ENCODE measurements at places on chromosomes 5 and 9. TPM values are rescaled to one million over a fixed set of nuclear protein-coding genes. Genes with fewer than 3 reads are reported as not detected.

DNA sequence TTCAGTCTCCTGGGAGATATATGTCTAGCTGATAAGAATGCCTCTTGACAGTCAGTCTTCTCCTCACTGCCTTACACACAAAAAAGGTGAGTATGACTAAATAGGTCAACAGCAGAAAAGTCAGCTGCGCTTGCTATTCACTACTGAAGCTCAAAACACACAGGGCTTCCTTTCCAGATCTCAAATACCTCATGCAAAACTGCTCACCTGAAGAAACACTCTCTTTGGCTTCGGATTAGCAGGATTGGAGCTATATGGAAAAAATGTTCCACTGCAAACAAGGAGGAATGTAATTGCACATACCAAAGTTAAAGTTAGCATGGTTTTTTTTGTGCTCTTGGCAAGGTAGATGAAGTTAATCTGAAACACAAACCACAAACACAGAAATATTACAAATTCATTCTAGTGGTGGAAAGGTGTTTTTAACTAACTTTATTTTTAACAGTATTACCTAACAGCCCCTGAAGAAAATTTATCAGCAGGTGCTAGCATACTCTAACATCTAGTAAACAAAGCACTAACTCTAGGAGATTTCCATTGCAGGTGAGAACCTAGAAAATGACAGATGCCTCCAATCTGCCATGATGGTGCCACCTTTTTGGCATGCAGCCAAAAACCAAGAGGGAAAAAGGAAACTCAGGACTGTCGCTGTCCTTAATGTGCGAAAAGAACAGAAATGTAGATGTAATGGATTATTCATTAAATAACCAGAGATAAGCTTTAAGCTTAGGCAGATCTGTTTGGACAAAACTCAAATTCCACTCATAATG lies 31.8 kb downstream of the ERMP1 start:
- no peaks in the 10 kb centered on the region for H3K4me1 ChIP-seq
- DNase-seq, result no peak
- H3K27ac ChIP-seq, result no peak overlapping the region
- H3K36me3 ChIP-seq, result no peaks in the 10 kb centered on the region

DNA sequence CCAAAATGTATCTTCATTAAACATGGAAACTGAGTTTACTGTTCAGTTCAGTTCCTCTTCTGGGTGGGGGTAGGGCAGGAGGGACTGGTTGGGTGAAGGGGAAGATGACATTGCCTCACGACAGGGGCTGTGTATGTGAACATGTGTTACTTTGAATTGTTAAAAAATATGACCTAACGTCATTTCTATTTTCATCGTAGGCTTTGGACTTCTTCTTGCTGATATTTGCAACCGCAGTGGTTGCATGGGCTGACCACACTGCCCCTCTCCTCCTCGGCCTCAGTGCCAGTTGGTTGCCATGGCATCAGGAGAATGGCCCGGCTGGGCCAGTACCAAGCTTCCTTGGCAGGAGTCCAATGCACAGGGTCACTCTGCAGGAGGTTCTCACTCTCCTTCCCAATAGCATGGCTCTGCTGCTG lies 41.5 kb downstream of the HACD4 start:
- no peak overlapping the region for H3K4me3 ChIP-seq
- H3K4me1 ChIP-seq, result peaks cover 1% of the 10 kb centered on the region
- no peaks in the 10 kb centered on the region for H3K27me3 ChIP-seq
- no peak overlapping the region for H3K27ac ChIP-seq

DNA sequence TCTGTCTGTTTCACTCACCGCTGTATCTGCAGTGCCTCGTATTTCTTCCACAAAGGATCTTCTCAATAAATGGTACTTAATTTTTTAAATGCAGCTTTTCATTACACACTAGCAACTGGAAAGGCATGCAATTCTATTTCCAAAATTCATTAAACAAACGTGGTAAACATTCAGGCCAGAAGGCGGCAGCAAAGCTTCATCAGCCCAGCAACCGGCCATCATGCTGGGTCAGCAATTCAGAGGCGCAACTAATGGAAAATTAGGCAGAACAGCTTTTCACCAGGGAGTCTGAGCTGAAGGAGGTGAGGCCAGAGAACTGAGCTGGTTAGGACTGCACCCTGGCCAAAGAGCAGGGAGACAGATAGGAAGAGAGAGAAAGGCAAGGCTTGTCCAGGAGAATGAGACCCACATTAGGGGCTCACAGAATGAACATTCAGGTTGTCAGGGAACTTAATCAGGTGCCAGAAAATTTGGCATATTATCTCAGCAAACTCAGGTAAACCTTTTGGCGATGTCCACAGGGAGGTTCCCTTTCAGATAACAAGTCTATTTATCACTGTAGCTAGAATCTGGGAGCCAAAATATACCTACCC lies 17.7 kb upstream of the RNF180 start:
- H3K4me1 ChIP-seq, result peaks cover 9% of the 10 kb centered on the region
- H3K27me3 ChIP-seq, result no peaks in the 10 kb centered on the region
- no peaks in the 10 kb centered on the region for H3K36me3 ChIP-seq
- DNase-seq, result no peak
- no peak overlapping the region for H3K4me3 ChIP-seq
- H3K27ac ChIP-seq, result no peak overlapping the region

DNA sequence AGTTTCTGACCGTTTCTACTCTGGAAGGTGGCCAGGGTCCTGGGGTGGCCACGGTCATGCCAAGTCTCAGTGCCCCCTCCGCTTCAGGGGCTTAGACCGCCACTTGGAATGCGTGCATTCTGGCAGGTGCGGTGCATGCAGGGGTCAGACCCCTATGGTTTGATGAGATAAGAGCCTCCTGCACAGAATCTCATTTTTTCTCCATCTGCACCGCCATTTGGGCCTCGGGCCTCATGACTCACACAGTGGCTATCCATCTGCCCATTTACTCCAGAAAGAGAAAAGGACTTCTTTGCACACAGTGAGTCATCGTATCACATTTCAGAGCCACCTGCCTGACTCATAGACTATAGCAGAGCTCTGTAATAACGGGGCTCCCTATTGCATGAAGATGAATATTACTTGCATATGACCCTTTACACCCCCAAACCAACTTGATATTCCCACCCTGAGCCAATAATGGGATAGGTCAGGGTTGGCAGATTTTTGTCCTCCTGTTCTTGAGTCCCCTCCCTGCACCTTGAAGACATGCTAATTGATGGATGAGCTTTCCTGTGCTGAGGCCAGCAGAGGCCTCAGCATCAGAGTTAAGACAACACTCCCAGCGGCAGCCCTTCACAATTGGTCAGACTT lies 157.4 kb downstream of the NR3C1 start:
- H3K27ac ChIP-seq, result no peak overlapping the region
- H3K4me3 ChIP-seq, result no peak overlapping the region
- H3K27me3 ChIP-seq, result no peaks in the 10 kb centered on the region
- DNase-seq, result no peak

DNA sequence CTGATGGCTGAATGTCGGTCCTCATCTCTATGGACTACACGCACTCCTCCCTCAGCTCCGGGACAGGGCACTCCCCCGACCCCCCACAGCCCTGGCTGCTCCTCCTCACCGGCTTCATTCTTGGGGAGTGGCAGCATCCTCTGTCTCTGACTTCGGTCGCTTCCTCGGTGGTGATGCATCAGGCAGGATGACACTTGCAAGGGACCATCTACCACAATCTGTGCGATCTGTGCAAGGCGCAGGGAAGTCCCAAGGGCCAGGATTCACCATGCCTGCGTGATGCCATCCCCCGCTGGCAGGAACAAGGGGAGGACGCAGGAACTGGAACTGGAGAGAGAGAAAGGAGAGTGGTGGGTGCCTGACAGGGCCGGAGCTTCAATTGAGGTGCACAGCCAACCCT lies 2.2 kb upstream of the CACNA1B start:
- H3K36me3 ChIP-seq, result no peaks in the 10 kb centered on the region
- H3K27ac ChIP-seq, result no peak overlapping the region
- no peak overlapping the region for H3K4me3 ChIP-seq
- peaks cover 5% of the 10 kb centered on the region for H3K4me1 ChIP-seq
- no peaks in the 10 kb centered on the region for H3K27me3 ChIP-seq

DNA sequence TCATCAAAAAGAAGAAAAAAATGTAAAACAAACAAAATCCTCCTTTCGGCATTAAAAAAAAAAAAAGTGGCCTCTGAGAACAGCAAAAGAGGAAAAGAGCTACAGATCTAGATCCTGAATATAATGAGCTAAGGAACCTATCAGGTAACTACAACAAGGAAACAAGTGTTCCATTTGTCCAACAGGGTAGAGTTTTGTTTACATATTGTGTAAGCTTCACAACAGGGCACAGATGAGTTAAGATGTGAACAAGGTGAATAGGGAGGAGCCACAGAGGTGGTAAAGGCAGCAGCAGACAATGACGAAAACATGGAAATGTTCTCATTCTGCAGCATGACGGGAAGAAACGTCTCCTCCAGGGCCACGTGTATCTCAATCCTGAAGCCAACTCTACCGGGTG lies 14.4 kb downstream of the ELP1 start:
- no peak for DNase-seq
- H3K27me3 ChIP-seq, result no peaks in the 10 kb centered on the region
- no peaks in the 10 kb centered on the region for H3K36me3 ChIP-seq
- no peak overlapping the region for H3K4me3 ChIP-seq

- DNase-seq, result no peak
- no peaks in the 10 kb centered on the region for H3K36me3 ChIP-seq
- H3K27ac ChIP-seq, result no peak overlapping the region
- no peaks in the 10 kb centered on the region for H3K27me3 ChIP-seq
- no peaks in the 10 kb centered on the region for H3K4me1 ChIP-seq
These were observed 60.3 kb downstream of the UBAP2 start for GRCh38 chr9:33988219-33988890.

GRCh38 chr9:134455537-134455933 lies 129.3 kb downstream of the RXRA start:
- no peak for DNase-seq
- peak overlapping the region; percentile 35 for H3K4me3 ChIP-seq
- no peaks in the 10 kb centered on the region for H3K27me3 ChIP-seq

GRCh38 chr9:129995409-129996160 lies 47.4 kb downstream of the FNBP1 start:
- H3K27ac ChIP-seq, result peak overlapping the region; percentile 68
- DNase-seq, result no peak
- no peaks in the 10 kb centered on the region for H3K27me3 ChIP-seq
- no peak overlapping the region for H3K4me3 ChIP-seq

- H3K4me3 ChIP-seq, result peak overlapping the region; percentile 49
- H3K27me3 ChIP-seq, result no peaks in the 10 kb centered on the region
- DNase-seq, result no peak
- H3K4me1 ChIP-seq, result no peaks in the 10 kb centered on the region
These were observed 1.5 kb downstream of the CDH6 start for GRCh38 chr5:31194892-31195555.

DNA sequence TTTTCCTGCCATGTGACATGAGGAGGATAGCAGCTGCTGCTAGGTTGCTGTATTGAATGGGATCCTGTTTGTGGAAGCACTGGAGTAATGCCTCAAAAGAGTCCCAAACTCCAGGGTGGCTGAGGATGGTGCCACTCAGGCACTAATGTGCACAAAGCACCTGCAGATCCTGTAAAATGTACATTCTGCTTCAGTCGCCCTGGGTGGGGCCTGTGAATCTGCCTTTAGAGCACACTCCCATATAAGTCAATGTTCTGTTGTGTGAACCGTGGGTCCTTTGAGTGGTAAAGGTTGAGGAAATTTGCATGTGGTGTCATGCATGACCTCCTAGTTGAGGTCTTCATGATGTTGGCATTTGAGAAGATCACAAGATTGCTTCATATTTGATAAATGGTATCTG lies 31.6 kb upstream of the ANKRD18A start:
- no peaks in the 10 kb centered on the region for H3K36me3 ChIP-seq
- H3K27ac ChIP-seq, result no peak overlapping the region
- peak; percentile 62 for DNase-seq

DNA sequence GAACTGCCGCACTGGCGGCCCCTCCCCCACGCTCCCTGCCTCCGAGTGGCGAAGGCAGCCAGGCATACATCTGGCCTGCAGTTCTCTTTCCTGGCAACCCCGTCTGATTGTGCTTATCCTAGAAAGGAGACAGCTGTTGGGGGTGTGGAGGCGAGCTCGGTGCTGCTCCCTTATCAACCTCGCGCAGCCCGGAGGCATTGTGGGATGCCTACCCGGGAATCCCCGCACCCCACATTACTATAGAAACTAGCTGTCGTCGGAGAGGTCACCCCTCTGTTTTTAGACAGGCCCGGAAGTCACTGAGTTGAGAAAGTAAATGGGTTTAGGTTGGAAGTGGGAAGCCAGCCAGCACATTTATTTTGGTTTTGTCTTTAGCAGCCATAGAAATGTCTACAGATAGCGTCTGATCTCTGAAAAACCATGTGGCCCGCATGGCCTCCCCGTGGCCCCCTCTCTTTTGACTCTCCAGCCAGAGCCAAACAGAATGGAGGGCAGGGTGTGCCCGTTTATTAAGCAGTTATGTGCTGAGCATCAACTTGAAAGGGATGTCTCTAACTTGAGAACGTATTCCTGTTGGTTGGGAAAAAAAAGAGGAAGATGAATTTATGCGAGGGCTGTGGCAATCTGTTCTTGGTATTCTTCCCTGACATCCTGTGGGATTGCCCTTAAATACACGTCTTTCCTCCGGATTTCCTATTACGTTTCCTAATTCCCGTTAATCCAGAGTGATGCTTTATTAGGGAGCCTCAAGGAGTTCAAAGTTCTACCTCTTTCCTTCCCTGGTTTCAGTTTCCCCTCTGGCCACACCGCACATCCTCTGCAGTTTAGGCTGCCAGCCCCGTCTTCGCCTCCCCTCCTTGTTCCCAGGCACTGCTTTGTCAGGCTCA lies 3.9 kb downstream of the STC2 start:
- H3K4me1 ChIP-seq, result peaks cover 60% of the 10 kb centered on the region
- peaks cover 5% of the 10 kb centered on the region for H3K27me3 ChIP-seq
- H3K4me3 ChIP-seq, result peak overlapping the region; percentile 33
- DNase-seq, result no peak
- no peaks in the 10 kb centered on the region for H3K36me3 ChIP-seq

DNA sequence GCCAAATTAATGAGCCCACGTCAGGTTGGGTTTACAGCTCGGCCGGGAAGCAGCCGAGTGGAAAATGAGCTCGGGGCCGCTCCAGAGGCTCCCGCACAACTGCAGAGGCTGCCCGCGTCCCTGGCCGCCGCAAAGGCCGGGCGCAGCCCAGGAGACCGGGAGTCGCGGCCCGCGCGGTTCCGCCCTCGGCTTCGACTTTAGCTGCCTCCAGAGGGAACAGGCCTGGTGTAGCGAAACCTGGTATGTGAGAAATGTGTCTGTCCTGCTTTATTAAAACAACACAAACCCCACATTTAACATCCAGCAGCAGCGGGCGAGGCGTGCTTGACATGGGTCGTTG lies 66.2 kb downstream of the FOXD1 start:
- H3K4me1 ChIP-seq, result peaks cover 12% of the 10 kb centered on the region
- H3K27me3 ChIP-seq, result peaks cover 15% of the 10 kb centered on the region
- H3K4me3 ChIP-seq, result peak overlapping the region; percentile 33
- H3K36me3 ChIP-seq, result no peaks in the 10 kb centered on the region

GABRP gene
- 20.6 TPM for total RNA-seq

ZNG1F gene
- 14.5 TPM for total RNA-seq

CYLC2 gene
- not detected for total RNA-seq

ZDHHC21 gene
- 10.3 TPM for total RNA-seq

CTXN3 gene
- total RNA-seq, result not detected

EIF4E1B gene
- total RNA-seq, result not detected

CCDC69 gene
- 84.5 TPM for total RNA-seq

INIP gene
- 19.9 TPM for total RNA-seq

ORM1 gene
- not detected for total RNA-seq

PLPP7 gene
- 11.8 TPM for total RNA-seq
